Right ventricle myocardium superior (tissue), 1 donor: ENCODE measurements at places on chromosomes 13 and 19. TPM values are rescaled to one million over a fixed set of nuclear protein-coding genes. Genes with fewer than 3 reads are reported as not detected.

Gene SYNE4
- 0.30 TPM for total RNA-seq

Gene FAM124A
- total RNA-seq: 12.2 TPM

Gene PAK4
- total RNA-seq: 14.0 TPM

Gene ZNF791
- 14.5 TPM for total RNA-seq

Gene RASGRP4
- total RNA-seq: 1.8 TPM

Gene ZNF578
- 2.6 TPM for total RNA-seq

Gene ADAMTS10
- 9.1 TPM for total RNA-seq

Gene FUT6
- not detected for total RNA-seq

Gene SIGLEC5
- total RNA-seq: not detected

Gene ANGPTL4
- total RNA-seq: 13.9 TPM

Gene SBNO2
- total RNA-seq: 15.1 TPM

Gene ZNF730
- not detected for total RNA-seq

Gene ZNF773
- 3.9 TPM for total RNA-seq

Gene ATP7B
- total RNA-seq: 3.6 TPM

Gene DIRAS1
- 216 TPM for total RNA-seq
